Mammary microvascular endothelial cell (primary cell): ENCODE measurements at places on chromosomes 3 and 15. TPM values are rescaled to one million over a fixed set of nuclear protein-coding genes. Genes with fewer than 3 reads are reported as not detected.

Gene TMCO5A
- total RNA-seq = not detected in 2 replicates

Gene P4HTM
- total RNA-seq = 15.7 and 16.0 TPM in 2 replicates

Gene CCR8
- total RNA-seq = not detected in 2 replicates

Gene ZNF774
- total RNA-seq = 0.69 and 0.87 TPM in 2 replicates

Gene WWTR1
- total RNA-seq = 68.7 and 73.6 TPM in 2 replicates
